ENCODE measurements at places on chromosomes 13 and 19. TPM values are rescaled to one million over a fixed set of nuclear protein-coding genes. Genes with fewer than 3 reads are reported as not detected.
A peak's percentile ranks its signal among the peaks of the same experiment; 100 is the strongest.

DNA sequence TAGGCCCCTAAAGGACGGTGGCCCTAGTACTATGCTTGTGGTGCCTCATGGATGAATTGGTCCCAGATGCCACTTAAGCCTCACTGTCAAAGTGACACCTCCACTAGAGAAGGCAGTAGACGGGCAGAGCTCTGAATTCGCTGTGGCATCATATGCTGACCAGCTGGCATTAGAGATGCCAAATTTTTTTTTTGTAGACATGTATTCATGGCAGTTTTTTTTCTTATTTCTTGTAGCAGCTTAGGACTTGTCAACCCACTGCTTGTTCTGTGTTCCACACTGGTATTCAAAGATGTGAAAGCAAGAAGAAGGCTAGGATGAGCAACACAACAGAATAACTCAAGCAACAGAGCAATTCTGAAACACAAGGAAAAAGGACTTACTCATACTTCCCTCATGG, 212.5 kb downstream of the DLEU7 start:
- H3K27ac ChIP-seq: no peak overlapping the region
- no peaks in the 10 kb centered on the region for H3K4me1 ChIP-seq
- no peak overlapping the region for H3K4me3 ChIP-seq
- H3K27me3 ChIP-seq: no peaks in the 10 kb centered on the region
- DNase-seq: no peak

- no peaks in the 10 kb centered on the region for H3K36me3 ChIP-seq
- H3K27ac ChIP-seq: peak overlapping the region; percentile 97
- H3K27me3 ChIP-seq: no peaks in the 10 kb centered on the region
- DNase-seq: no peak
These were observed 963 bp downstream of the VPS36 start for GRCh38 chr13:52449331-52450011.

DNA sequence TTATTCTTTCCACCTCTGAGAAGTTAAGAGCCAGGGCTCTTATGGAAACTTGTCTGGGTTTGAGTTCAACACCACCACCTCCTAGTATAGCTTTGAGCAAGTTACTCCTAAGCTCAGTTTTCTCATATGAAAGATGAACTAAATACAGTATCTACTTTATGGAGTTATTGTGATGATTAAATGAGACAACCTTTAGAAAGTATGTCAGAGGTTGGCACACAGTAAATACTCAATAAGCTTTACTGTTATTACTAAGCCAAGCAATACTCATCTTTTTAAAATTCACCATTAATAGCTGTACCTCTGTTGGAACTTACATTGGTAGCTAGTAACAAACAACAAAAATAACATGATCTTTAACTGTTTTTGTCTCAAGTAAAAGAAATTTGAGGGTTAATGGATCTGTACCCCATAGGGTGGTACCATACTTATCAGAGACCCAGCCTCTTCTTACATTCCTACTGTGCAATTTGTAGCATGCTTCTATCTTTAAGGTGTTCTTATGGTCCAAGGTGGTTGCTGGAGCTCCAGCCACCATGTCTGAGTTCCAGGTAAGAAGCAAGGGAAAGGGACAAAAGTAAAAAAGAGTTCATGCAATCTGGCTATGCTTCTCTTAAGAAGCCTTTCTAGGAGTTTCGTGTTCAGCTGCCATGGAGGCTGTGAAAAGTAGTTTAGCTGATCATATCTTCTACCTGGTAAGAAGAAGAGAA, 24.1 kb upstream of the NDFIP2 start:
- no peak overlapping the region for H3K4me3 ChIP-seq
- no peak overlapping the region for H3K27ac ChIP-seq
- no peaks in the 10 kb centered on the region for H3K36me3 ChIP-seq
- H3K27me3 ChIP-seq: no peaks in the 10 kb centered on the region
- no peak for DNase-seq

GRCh38 chr19:55426042-55426441, 17.1 kb downstream of the SHISA7 start:
- no peaks in the 10 kb centered on the region for H3K4me1 ChIP-seq
- no peaks in the 10 kb centered on the region for H3K36me3 ChIP-seq
- peaks cover 6% of the 10 kb centered on the region for H3K27me3 ChIP-seq
- H3K27ac ChIP-seq: no peak overlapping the region

Gene NAPSA
- 0.74 TPM for total RNA-seq

GRCh38 chr19:32662186-32662585, 12.8 kb downstream of the ANKRD27 start:
- no peak overlapping the region for H3K4me3 ChIP-seq
- H3K4me1 ChIP-seq: no peaks in the 10 kb centered on the region
- no peaks in the 10 kb centered on the region for H3K27me3 ChIP-seq
- H3K27ac ChIP-seq: no peak overlapping the region

- H3K27ac ChIP-seq: no peak overlapping the region
- peaks cover 16% of the 10 kb centered on the region for H3K4me1 ChIP-seq
- H3K27me3 ChIP-seq: no peaks in the 10 kb centered on the region
- no peak overlapping the region for H3K4me3 ChIP-seq
- H3K36me3 ChIP-seq: no peaks in the 10 kb centered on the region
- DNase-seq: no peak
These were observed 457.9 kb downstream of the FOXO1 start for GRCh38 chr13:40208517-40208916.

DNA sequence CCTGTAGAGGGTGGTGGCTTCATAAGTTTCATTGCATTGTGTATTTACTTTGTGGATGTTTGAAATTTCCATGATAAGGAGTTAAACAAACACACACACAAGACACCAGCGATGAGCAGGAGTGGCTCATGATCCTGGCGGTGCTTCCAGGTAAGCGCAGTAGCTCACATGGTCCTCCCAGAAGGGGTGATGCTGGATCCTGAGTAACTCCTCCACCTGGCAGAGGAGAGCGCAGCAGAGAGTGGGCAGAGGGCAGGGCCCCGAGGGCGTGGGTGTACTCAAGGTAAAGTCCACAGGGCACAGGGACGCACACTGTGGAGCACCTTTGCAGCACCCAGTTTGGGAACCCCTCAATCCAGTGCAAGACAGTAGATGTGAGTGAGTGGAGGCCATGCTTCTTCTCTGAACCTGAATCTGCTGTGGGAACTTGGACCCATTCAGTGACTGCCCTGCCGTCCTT, 54.0 kb downstream of the RFX2 start:
- peak overlapping the region; percentile 93 for H3K27ac ChIP-seq
- DNase-seq: peak; percentile 89
- H3K4me1 ChIP-seq: peaks cover 53% of the 10 kb centered on the region
- no peaks in the 10 kb centered on the region for H3K27me3 ChIP-seq

Gene ZNF578
- 2.5 TPM for total RNA-seq

Gene HCN2
- total RNA-seq: 0.25 TPM

DNA sequence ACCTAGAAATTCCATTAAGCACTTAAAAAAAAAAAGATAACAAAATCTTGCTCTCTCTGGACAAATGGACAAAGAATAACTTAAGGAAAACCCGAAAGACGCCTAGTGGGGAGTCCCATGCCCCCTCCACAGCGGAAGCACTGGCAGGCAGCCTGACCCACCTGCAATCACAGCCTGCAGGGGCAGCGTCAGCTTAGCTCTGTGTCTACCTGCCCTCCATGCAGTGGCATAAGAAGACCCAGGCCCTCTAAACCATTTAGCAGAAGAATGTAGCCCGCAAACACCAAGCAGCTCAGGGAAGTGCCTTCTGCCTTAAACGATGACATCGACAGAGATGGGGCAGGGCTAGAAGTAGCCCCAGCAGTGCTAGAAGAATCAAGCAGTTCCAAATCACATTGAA, 36.0 kb downstream of the KCTD15 start:
- peak; percentile 43 for DNase-seq
- no peak overlapping the region for H3K27ac ChIP-seq
- no peaks in the 10 kb centered on the region for H3K36me3 ChIP-seq
- no peaks in the 10 kb centered on the region for H3K4me1 ChIP-seq

DNA sequence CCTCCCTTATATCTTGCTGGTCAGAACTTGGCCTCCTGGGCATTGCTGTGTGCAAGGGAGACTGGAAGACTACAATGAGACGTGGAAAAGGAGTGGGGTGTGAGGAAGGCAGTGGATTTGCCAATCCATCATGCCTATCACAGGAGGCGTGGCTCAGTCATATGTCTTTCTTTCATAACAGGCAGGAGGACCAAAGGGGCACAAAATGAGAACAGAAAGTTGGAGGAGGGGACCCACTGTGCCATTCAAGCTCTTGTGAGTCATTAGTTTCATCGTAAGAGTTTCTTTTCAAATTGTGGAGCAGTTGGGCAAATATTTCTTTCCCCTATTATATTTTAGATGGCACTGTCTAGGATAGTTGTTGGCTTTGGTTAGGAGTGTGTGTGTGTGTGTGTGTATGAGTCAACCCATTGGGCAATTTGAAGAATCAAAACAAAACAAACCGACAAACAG, 471.5 kb downstream of the TSHZ3 start:
- peaks cover 8% of the 10 kb centered on the region for H3K4me1 ChIP-seq
- H3K27me3 ChIP-seq: no peaks in the 10 kb centered on the region
- no peaks in the 10 kb centered on the region for H3K36me3 ChIP-seq
- H3K4me3 ChIP-seq: no peak overlapping the region
- no peak overlapping the region for H3K27ac ChIP-seq

Gene BEST2
- 1.2 TPM for total RNA-seq

DNA sequence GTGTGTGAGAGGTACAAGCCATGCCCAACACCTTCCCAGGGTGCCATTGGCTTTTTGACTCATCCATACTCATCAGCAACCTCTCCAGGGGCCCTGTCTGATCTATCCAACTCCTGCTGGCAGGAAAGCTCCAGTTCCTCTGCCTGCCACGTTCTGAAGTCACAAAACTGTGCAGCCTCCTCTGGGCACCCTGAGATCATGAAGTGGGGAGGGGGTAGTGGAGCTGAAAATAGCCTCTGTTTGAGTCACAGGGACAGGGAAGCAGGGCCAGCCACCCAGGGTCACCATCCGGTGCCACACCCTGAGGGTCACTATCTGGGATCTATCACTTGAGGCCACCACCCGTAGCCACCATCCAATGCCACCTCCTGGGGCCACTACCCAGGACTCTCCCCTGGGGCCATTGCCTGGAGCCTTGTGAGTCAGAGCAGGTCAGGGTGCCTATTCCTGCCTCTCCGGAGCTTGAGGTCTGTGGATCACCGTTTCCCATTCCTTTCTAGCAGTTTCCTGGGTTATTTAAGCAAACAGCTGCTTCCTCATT, 172.1 kb downstream of the NUFIP1 start:
- no peak overlapping the region for H3K27ac ChIP-seq
- H3K4me3 ChIP-seq: no peak overlapping the region
- H3K36me3 ChIP-seq: no peaks in the 10 kb centered on the region
- H3K4me1 ChIP-seq: no peaks in the 10 kb centered on the region
- H3K27me3 ChIP-seq: no peaks in the 10 kb centered on the region

- H3K36me3 ChIP-seq: no peaks in the 10 kb centered on the region
- H3K4me1 ChIP-seq: no peaks in the 10 kb centered on the region
- H3K27ac ChIP-seq: no peak overlapping the region
- no peak for DNase-seq
- H3K4me3 ChIP-seq: no peak overlapping the region
These were observed 169.0 kb downstream of the TBC1D4 start for GRCh38 chr13:75312884-75313520.

Gene MYBPC2
- not detected for total RNA-seq

DNA sequence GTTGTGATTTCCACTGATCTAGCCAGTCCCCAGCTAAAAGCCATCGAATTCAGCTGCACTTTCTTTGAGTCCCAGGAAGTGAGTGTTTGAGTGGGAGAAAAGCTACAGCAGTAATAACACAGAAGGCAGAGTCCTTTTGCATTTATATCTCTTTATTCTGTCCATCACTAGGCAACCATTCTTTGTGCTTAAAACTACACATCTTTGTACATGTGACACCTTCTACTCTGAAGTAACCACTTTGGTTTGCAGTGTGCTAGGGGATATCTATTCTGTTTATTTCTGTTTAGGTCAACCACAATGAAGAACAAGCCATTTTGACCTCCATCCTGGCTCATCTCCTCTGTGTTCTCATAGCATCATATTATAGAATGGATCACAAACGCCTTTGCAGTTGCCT, 226.0 kb upstream of the SERP2 start:
- no peaks in the 10 kb centered on the region for H3K4me1 ChIP-seq
- no peaks in the 10 kb centered on the region for H3K36me3 ChIP-seq
- H3K4me3 ChIP-seq: no peak overlapping the region
- no peak overlapping the region for H3K27ac ChIP-seq

DNA sequence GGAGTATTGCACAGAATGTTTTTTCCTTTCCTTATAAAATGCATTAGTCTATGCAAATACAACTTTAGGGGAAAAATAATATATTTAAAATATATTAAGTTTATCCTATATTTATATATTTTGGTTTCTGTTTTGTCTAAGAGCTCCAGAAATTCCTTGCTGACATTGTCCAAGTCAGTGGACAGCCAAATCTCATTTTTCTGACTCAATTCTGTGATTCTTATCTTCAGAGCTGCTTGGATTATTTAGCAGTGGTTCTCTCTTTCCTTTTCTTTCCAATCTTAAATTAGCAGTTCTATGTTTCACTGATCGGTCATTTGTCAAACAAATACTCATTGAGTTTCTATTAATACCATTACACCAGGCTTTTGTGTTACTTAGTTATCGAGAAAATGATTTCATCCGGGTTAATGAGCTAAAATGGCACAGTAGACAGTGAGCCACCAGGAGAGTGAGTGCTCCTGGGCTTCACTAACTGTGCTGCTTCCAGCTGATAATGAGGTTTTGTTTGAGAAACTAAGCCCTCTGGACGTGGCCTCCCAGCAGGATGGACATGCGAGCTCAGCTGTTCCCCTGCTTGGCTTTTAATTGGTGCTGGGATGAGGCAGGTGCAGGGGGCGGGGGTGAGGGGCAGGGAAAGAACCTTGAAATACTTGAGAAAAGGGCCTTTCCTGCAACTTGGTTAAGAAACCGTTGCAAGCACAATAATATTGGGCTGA, 44.0 kb downstream of the ATP11A start:
- DNase-seq: no peak
- no peak overlapping the region for H3K27ac ChIP-seq
- H3K36me3 ChIP-seq: no peaks in the 10 kb centered on the region
- H3K4me1 ChIP-seq: no peaks in the 10 kb centered on the region
- H3K27me3 ChIP-seq: no peaks in the 10 kb centered on the region

DNA sequence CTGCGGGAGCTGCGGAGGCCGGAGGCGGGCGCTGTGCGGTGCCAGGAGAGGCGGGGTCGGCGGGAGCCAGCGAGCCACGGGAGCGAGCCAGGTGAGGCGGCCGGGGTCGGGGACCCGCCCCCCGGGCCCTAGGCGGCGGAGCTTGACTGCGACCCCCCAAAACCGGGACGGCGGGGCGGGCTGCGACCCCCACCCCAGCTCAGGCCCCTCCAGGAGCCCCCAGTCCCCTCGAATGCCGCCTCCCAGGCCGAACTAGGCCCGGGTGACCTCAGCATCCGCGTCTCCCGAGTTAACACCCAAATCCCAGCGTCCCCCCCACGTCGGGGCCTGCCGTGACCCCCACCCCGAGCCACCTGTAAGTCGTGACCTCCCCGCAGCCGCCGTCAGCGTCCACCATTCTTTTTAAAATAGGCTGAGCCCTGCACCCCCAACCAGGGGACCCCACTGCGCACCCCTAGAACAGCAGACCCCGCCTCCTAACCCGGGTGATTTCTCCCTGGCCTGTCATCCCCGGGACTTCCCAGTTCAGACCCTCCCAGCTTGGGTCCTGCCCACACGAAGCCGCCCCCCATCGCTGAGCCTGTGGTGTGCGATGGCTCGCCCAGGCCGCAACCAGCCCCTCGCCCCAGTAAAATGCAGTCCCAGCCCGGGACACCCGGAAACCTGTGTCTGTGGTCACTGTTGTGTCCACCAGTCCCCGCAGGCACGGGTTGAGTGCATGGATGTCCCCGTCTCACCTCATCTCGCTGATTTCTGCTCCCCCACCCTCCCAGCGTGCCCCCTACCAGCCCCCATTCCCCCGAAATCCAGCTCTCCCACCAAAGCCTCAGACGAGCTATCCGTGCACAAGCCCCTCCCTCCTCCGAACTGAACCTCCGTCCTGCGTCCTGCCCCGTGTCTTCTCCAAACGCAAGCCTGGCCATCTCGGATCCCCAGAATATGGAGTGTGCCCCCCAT, 551 bp downstream of the FZR1 start:
- H3K36me3 ChIP-seq: peaks cover 4% of the 10 kb centered on the region
- no peak for DNase-seq
- no peaks in the 10 kb centered on the region for H3K27me3 ChIP-seq
- H3K4me3 ChIP-seq: peak overlapping the region; percentile 97
